ENCODE measurements at places on chromosomes 3 and 15.
A peak's percentile ranks its signal among the peaks of the same experiment; 100 is the strongest.

- DNase-seq, result no peak
Observed at GRCh38 chr15:85404918-85405866, 24.8 kb downstream of the AKAP13 start.

DNA sequence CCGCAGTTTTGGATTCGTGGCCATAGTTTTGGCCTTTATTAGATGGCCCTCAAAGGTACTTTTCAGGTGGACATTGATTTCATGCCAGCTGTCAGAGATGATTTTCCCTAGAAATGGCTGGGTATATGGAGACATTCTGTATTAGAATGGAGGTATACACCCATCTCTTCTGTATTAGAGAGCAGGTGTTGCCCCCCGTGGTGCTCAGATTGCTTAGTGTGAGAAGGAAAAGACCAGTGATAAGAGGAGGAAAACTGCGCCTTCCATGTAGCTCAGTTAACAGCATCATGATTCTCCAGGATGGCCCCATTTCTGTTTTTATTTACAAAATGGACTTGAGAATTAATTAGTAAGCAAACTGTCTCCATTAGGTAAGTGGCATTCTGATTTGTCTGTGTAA is 145.9 kb downstream of the IGF1R start:
- no peak for DNase-seq

GRCh38 chr3:63654211-63654610 is 1.7 kb downstream of the SNTN start:
- no peak for DNase-seq

DNA sequence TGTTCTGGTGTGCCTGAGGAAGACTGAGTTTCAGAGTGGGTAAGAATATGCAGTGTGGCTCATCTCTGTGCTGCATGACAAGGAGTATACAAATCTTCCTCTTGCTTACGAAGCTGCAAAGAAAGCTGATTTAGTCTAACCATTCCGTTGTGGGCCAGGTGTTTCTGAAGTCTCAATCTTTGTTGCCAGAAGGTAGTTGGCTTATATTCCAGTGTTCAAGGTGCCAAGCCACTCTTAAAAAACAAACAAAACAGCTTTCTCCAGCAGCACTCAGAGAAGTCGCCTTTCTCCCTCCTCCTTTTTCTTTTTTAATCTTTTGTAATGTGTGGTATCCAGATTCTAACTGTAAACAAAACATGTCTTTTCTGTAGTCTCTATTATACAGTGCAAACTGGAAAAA is 872.4 kb downstream of the NAALADL2 start:
- no peak for DNase-seq

- no peak for DNase-seq
Observed at GRCh38 chr15:83053151-83053550, 13.9 kb downstream of the BTBD1 start.

- DNase-seq, result no peak
Observed at GRCh38 chr3:196659901-196660351, 20.4 kb downstream of the NRROS start.

DNA sequence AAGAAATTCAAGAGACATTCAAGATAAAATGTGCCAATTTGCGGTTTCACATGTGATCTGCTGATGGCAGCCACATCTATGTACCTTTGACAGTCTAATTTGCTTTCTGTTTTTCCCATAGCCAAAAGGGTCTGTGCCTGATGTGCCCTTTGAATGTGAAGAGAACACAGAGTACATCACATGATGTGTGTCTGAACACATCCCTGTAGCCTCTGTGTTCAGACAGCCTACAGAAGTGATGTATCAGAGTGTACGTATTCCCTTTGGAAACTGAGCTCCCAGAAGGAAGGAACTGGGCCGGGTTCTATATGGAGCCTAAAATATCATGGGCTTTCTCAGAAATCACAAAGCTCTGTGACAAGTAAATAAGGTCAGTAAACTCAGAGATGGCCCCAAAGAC is 52.4 kb downstream of the BOC start:
- no peak for DNase-seq

DNA sequence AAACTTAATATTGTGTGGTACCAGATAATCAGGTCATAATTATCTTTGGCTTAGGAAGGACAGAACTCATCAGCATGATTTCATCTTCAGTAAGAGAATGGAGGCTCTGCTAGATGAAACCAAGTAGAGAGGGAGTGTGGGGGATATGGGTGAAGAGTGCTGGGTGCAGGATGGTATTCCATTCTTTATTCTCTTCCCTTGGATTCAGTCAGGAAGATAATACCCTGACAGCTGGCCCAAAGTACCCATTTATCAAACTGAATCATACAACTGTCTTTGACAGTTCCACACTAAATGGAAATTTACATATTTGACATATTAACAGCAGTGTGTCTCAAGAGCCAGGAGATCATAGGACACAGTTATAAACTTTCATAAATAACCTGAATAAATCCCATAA is 44.7 kb downstream of the GOLIM4 start:
- DNase-seq, result peak; percentile 74

GRCh38 chr15:85584872-85585271 is 204.5 kb downstream of the AKAP13 start:
- DNase-seq, result no peak

GRCh38 chr3:4411236-4411635 is 55.8 kb downstream of the SUMF1 start:
- no peak for DNase-seq

GRCh38 chr3:65902304-65902793 is 136.4 kb downstream of the MAGI1 start:
- DNase-seq, result no peak

DNA sequence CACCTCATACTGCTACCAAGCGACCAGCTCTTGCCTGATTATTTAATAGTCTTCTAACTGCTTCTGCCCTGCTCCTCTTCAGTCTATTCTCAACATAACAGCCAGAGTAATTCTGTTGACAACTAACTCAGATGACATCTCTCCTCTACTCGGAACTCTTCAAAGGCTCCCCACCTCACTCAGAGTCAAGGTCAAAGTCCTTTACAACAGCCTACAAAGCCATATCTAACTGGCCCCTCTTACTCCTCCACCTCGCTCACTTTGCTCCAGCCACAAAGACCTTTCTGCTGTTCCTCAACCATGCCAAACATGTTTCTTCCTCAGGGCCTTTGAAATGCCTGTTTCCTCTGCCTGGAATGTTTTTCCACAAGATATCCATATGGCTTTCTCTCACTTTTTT is 43.6 kb downstream of the PIK3R4 start:
- DNase-seq, result no peak

GRCh38 chr3:20421-20820 is 176.1 kb upstream of the CHL1 start:
- no peak for DNase-seq

GRCh38 chr3:151434151-151434890 is 26.5 kb downstream of the IGSF10 start:
- DNase-seq, result no peak

- no peak for DNase-seq
Observed at GRCh38 chr3:86733257-86733656, 257.7 kb downstream of the VGLL3 start.

DNA sequence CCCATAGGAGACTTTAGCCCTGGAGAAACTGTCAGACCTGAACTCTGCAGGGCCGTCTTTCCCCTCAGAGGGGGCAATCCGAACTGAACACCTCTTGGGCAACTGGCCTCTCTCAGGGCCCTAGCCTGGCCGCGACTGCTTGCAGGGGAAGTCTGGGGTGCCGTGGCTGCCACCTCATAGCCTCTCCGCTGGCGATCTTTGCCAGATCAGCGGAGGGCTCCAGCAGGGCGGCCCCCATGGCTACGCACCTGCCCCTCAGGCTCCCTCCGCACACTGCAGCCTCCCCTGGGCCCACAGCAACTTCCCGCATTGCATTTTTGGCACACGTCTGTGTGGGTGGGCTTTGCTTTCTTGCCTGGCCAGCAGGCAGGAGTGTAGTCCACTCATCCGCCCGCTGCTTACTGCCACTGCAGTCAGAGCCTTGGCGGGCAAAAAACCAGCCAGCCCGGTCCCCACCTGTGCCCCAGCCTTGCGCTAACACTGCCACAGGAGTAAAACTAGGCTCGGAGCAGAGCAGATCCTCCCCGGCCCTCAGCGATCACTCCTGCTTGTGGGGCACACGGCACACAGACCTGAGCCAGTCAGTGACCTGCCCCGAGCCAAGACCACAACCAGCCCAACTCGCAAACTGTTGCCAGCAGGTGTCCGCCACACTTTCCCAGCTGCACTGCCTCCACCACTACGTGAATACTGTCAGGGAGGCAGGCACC is 266.8 kb upstream of the CBLB start:
- no peak for DNase-seq

DNA sequence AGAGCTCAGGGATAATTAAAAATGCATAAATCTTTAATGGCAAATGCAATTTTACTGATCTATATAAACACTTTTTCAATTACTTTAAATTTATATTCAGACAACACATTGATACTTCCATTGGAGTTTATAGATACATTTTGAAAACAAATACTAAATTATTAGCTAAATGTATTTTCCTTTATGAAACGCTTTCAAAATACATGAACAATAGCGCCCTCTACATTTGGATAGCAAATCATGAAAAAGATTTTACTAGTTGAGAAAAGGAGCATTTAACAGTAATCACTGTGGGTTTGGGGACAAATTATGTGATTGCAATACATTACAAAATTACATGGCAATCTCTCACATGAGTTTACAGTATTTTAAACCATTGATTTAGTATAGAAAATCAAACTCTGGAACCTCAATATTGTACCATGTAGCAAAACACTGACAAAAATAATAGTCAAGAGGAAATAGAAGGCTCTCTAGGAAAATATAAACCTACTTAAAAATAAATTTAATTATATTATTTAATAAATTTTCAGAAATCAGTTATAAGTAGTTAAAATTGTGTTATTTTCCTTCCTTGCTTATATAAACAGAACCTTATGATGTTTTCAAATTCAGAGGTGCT is 207.9 kb downstream of the ZIC1 start:
- peak; percentile 25 for DNase-seq

GRCh38 chr3:129039271-129040038 is 21.1 kb upstream of the GP9 start:
- DNase-seq, result peak; percentile 55

DNA sequence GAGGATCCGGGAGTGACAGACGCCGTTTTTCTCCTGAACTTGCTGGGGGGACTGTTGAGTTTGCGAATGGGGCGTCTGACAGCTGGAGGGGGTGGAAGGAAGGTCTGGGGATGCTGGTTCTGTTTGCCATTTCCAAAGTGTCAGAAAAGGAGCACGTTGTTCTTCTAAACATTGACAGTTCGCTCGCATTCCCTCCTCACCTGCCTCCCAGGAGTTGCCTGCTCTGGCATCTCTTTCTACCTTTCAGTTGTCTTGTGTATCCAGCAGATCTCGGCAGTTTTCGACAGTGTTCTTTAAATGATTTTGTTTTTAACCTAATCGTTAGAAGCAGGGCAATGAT is 829 bp downstream of the SELENOT start:
- no peak for DNase-seq

GRCh38 chr15:48603123-48603500 is 42.4 kb downstream of the FBN1 start:
- no peak for DNase-seq

- DNase-seq, result no peak
Observed at GRCh38 chr15:59491062-59491461, 53.1 kb downstream of the FAM81A start.

- DNase-seq, result no peak
Observed at GRCh38 chr15:90104551-90104950, 2.3 kb upstream of the IDH2 start.

- no peak for DNase-seq
Observed at GRCh38 chr15:63028442-63029110, 14.0 kb upstream of the TPM1 start.

- no peak for DNase-seq
Observed at GRCh38 chr3:159151130-159151529, 349.3 kb downstream of the MFSD1 start.

GRCh38 chr3:12687948-12688347 is 24.0 kb upstream of the RAF1 start:
- DNase-seq, result no peak

DNA sequence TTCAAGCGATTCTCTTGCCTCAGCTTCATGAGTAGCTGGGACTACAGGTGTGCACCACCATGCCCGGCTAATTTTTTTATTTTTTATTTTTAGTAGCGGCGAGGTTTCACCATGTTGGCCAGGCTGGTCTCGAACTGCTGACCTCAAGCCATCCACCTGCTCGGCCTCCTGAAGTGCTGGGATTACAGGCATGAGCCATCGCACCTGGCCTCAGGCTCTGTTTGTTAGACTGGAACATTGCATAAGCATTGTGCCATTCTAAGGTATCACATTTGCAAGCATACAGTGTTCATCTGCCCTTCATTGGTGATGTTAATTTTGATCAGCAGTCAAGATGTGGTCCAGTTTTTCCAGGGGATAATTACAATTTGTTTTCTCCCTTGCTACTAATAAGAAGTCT is 43.0 kb downstream of the SQOR start:
- no peak for DNase-seq

- DNase-seq, result no peak
Observed at GRCh38 chr15:69320977-69321554, 22.4 kb downstream of the PAQR5 start.

DNA sequence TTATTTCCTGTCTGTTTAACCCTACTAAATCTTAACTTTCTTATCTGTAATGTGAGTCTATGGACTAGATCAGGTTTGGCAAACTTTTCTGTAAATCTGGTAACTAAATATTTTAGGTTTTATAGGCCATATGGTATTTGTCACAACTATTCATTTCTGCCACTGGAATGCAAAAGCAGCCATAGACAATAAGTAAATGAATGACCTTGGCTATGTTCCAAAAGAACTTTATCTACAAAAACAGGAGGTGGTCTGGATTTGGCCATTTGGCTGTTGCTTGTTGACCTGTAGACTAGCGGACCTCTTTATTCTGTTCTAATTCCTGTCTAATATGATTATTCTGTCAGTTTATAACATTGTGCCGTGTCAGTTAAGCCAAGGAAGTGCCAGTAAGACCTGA is 314.2 kb downstream of the LPP start:
- DNase-seq, result peak; percentile 68

DNA sequence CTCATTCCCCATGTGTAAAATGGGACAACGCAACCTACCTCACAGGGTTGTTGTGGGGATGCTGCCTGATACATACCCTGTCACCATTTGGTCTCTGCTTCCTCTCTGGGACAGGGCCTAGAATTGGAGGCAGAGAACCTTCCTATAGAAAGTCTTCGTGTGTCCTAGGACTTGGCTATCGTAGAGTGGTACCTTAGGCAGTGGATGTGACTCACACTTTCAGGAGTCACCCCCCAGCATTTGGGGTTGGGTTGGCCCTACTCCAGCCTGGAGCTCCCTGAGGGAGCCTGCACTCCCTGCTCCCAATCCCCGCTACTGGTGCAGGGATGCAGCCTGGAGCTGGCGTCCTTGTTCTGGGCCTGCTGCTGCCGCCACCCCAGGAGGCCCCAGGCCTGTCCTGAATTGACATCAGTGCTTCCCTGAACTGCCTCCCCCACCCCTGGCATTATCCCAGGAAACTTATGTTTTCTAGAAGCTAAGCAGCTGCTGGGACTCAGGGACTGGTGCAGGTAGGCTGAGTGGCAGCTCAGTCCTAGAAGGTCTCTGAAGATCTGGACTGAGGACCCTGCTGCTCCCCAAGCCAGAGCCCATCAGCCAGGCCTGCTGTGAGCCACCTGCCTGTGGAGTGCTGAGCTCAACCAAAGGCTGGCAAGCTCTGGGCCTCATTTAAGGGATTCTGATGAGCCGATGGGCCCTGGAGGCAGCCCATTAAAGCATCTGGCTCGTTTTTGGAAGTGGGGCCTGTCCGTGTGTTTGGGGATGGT is 9.9 kb downstream of the C15orf39 start:
- DNase-seq, result peak; percentile 42

All from NCI-H446 (cell line).